ENCODE measurements at places on chromosomes 7 and 10.

- DNase-seq, result no peak
Measured at GRCh38 chr7:34165927-34166550, 260.7 kb downstream of the BMPER start.

DNA sequence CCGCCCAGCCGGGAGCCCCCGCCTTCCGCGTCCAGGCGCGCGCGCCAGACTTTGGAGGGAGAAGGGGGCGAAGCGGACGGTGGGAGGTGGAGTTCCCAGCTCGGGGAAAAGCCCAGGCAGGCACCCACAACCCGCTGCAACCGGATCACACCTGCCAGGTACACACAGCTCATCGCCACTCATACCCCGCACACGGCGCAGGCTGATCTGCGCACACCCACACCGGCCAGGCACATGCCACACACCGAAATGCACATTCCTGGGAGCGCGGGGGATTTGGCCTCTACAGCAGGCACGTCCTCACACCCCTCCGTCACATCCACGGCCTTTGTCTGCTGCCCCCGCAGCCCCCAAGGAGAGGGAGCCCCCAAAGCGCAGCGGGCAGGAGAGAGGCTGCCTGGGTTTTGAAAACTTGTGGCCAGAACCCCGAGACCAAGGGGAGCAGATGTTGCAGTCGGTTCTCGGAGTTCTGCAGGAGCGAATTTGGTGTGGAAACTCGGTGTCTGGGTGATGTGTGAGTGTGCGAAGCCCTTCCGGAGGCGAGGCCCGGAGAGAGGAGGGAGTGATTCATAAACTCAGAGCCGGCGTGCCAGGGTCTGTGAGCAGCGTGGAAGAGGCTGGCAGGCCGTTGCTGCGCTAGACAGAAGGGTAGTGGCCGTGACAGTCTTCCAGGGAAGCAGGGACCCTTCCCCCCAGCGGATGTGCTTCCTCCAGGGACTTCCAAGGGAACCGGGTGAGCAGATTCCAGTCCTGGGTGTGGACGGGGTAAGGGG lies 734 bp downstream of the CHST3 start:
- no peak for DNase-seq

DNA sequence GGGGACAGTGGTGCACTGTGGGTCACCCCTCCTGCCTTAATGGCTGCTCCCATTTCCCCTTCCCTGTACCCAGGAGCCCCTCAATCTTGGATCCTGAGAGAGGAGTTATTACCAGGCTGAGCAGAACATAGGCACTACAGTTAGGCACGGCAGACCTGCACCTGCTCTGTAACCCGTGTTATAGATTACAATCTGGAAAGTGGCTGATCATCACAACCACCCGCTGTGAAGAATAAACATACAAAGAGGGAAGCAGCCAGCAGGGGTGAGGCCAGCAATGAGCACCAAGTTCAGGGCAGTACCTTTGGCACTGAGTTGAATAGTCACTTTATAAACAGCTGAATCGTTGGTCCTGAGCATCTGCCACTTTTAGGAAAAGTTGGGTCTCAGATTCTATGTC lies 1.7 kb downstream of the CDHR1 start:
- no peak for DNase-seq

DNA sequence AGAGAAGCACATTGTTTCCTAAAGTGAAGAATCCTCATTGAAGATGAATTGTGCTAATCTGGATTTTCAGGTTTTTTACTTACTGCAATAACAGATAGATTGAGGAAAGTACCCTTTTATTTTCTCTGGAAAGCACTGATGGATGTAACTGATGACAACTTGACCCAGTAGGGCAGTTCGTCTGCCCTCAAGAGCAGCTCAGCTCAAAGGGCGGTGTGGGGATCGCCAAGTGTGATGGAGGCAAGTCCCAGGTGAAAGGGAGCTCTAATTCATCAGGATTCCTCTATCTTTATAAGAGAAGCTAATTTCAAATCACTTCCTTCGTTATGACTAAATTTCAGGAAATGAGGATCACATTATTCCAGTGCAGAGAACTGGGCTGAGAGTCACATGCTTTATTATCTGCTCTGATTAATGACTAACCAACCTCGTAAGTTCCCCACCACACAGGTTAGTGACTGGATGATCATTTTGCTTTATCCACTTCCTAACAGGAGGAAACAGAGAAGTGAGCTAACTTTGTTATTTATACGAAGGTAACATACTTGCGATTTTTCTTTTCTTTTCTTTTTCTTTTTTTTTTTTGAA lies 98.8 kb downstream of the PFKFB3 start:
- no peak for DNase-seq

DNA sequence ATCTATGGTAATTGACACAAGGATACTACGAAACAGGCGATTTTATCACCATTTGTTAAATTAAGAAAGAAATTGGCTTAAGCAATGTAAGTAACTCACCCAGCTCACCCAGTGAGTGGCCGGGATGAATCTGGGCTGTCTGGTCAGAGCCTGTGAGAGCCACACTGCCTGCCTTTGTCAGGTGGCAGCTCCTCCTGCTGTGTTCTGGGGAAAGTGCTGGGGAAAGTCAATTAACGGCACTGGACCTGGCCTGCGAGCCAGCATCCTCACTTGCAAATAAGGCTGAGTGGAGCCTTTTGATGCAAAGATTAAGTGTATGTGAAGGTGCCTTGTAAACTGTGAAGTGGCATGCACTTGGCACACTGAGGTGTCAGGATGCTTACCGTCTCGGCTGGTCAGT lies 13.4 kb upstream of the CXCL12 start:
- no peak for DNase-seq

Measured in CD4-positive, alpha-beta T cell treated with Interleukin-21 for 1 hour (primary cell).